A549 treated with dexamethasone at 1 μM for 4 hours (cell line): ENCODE measurements at places on chromosomes 6 and 20. TPM values are rescaled to one million over a fixed set of nuclear protein-coding genes. Genes with fewer than 3 reads are reported as not detected.

The MED23 gene
- 5.4 to 8.1 TPM (median 7.5 TPM) in 5 replicates for total RNA-seq

The SIRPD gene
- not detected in 5 replicates for total RNA-seq

The VSX1 gene
- 0.69 to 1.3 TPM (median 0.88 TPM) in 5 replicates for total RNA-seq

The EYS gene
- 0.01 to 0.06 TPM in 2 of 5 replicates, not detected in the others for total RNA-seq

The AFG1L gene
- total RNA-seq = 1.3 to 2.7 TPM (median 1.5 TPM) in 5 replicates

The OPRM1 gene
- total RNA-seq = not detected in 5 replicates

The SYS1 gene
- 22.2 to 30.5 TPM (median 28.6 TPM) in 5 replicates for total RNA-seq

The GCNT2 gene
- total RNA-seq = 5.1 to 5.4 TPM (median 5.3 TPM) in 5 replicates

The FNDC1 gene
- 0.08 to 0.14 TPM (median 0.11 TPM) in 5 replicates for total RNA-seq
